IPS DF 6.9 (cell line): ENCODE measurements at places on chromosomes 7 and 10.

DNA sequence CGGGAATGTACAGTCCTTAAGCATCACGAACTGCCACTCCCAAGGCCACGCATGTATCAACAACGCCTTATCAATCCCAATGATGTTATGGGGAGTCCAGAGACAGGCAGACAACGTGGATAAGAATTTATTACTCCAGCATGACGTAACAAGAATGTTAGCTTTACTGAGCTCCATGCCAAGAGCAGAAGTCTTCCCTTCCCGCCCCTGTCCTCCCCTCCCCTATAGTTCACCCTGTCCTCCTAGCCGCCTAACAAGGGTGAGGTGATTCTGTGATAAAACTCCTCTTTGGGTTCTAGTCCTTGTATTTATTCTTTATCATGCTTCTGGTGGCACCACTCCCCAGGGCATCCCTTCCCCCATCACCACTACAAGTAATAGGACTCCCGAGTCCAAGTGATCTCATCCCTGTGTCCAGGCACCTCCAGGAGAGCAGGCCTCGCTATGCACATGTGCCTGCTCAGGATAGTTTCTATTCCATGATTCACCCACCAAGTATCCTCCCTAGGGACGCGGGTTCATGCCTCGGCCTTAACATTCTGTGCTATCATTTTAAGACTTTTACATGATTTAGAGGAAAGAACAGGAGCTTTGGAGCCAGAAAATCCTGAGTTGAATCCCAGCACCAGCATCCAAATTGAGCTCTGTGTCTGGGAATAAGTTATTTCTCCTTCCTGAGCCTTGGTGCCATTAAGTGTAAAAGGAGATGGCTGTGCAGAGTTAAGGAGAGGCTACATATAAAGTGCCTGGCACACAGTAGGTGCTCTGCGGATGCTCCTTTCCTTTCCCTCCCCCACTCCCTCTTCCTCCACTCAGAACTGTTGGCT lies 15.4 kb downstream of the GSDME start:
- no peak for DNase-seq

DNA sequence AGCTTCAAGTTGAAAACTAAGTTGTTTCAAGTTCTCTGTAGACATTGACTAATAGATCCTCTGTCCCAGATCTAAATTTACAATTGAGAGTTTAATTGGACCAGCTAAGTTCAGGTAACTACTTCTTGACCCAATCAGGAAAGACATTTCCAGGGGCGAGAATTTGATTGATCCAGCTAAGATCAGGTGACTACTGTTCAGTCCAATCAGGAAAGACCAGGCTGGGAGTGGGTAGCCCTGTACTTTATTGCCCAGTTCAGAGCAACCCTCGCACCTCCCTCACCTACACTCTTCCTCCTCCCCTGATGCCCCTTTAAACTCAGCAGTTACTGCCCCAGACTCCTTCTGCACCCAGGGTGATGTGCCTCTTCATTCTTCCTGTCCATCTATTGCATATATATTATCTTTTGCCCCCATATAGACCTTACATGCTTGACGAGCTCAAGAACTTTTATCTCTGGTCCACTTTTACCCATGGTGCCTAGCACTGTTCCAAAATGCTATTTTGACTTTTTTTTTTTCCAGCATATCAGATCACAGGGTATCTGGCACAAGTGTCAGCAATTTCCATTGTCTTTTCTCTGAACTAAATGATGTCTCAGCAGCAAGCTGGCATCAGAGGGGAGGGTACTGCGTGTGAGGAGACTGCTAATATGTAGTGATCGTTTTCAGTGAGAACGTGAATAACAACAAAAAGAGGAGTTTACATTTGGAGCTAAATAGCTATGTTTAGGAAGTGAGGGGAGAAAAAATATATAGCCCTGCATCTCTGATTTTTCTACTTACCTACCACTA lies 169.4 kb downstream of the KIAA1217 start:
- DNase-seq = no peak

DNA sequence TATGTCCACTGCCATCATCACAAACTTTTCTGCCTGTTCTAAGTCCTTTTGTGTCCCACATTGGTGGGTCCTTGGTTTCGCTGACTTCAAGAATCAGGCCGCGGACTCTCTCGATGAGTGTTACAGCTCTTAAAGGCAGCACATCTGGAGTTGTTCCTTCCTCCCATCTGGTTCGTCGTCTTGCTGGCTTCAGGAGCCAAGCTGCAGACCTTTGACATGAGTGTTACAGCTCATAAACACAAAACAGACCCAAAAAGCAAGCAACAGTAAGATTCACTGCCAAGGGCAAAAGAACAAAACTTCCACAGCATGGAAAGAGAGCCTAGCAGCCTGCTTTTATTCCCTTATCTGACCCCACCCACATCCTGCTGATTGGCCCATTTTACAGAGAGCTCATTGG lies 30.2 kb downstream of the ASNS start:
- DNase-seq = no peak

GRCh38 chr7:46975493-46975892 lies 606.4 kb downstream of the TNS3 start:
- no peak for DNase-seq

GRCh38 chr7:39507866-39508551 lies 58.2 kb upstream of the YAE1 start:
- DNase-seq = no peak

DNA sequence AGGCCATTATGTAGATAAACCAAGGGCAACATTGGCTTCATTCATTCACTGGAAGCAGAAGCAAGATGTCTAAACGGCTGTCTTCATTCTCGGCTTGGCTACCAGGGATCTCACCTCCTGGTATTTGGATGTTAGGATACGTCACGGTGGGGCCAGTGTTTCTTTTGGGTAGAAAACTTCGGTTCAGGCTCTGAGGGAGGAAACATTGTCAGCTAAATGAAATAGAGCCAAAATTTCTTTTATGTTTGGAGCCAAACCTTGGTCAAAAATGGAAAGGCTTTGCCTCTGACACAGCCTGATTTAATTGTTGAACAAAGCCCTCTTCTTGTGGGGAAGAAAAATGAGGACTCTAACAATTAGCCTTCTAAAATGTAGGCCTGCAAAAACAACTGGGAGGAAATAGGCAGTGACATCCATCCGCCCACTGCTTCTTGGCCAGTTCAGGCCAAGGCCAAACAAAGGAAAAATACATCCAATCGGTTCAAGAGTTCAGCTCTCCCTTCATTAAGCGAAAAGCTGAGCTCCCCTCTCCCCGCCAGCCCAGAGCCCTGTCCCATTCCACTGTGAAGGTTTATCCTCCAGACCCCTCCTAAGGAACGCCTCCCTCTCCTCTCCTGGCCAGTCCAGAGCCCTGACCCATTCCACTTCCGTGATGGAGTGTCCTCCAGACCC lies 44.4 kb downstream of the PFKFB3 start:
- no peak for DNase-seq

- no peak for DNase-seq
Observed at GRCh38 chr10:12463459-12463838, 114.1 kb downstream of the CAMK1D start.
